Glutamatergic neuron (in vitro differentiated cells): ENCODE measurements at places on chromosomes 7 and 10. TPM values are rescaled to one million over a fixed set of nuclear protein-coding genes. Genes with fewer than 3 reads are reported as not detected.

Gene SORCS3
- total RNA-seq, result 2.0 TPM

DNA sequence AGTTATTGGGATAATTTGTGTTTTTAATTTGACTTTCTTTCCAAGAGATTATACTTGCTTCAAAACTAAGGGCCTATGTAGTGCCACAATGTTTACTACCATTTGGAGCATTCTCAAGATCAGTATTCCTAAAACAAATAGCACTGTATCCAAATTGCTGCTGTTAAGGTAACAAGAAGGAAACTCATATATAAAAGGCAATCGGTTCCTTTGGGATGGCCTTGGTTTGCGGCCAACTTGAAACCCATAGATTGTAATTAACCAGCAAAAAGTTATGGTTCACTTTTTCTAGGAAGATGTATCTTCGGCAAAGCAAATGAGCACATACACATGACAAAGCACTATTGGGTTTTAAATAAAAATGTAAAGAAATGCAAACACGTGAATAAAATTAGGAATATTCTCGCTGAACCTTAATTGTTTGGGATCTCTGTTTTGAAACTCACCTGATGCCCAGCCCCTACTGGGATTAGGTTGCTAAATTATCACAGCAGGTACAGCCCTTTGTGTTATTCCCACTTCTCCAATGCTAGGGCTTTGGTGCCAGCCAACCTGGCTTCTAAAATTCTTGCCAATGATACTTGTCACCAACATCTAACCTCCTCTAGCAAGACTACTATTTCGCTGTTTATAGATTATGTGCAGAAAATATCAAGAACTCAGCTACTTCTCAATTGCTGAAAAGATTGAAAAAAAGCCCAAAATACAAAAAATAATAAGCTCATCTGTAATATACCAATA lies 16.0 kb downstream of the CDNF start:
- DNase-seq, result no peak
- no peaks in the 10 kb centered on the region for H3K36me3 ChIP-seq
- H3K27me3 ChIP-seq, result peaks cover 2% of the 10 kb centered on the region
- H3K4me1 ChIP-seq, result peaks cover 1% of the 10 kb centered on the region
- no peak overlapping the region for H3K4me3 ChIP-seq

DNA sequence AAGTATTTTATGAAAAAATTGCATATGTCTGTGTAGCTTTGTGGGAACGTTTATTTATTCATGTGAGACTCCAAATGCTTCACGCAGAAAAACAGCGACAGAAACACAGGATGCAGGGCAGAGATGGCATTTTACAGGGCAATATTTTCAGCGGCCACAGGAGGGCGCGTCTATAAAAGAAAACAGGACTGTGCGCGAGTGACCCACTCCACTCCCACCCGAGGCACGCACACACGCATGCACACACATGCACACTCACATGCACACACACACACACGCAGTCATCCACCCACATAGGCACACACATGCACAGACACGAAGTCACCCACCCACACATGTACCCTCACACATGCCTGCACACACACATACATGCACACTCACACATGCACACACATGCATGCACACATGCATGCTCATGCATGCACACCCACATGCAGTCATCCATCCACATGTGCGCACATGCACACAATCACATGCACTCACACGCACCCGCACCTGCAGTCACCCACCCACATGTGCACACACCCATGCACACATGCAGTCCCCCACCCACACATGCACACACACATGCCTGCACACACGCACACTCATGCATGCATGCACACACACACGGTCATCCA lies 96.3 kb downstream of the DNAJB6 start:
- H3K4me1 ChIP-seq, result peaks cover 6% of the 10 kb centered on the region
- H3K4me3 ChIP-seq, result peak overlapping the region; percentile 74
- peaks cover 11% of the 10 kb centered on the region for H3K27me3 ChIP-seq
- peak overlapping the region; percentile 48 for H3K27ac ChIP-seq
- peak; percentile 70 for DNase-seq

- no peak overlapping the region for H3K27ac ChIP-seq
- no peak overlapping the region for H3K4me3 ChIP-seq
- H3K4me1 ChIP-seq, result no peaks in the 10 kb centered on the region
- H3K36me3 ChIP-seq, result no peaks in the 10 kb centered on the region
- no peak for DNase-seq
Measured at GRCh38 chr10:93313798-93314197, 168.3 kb downstream of the MYOF start.

DNA sequence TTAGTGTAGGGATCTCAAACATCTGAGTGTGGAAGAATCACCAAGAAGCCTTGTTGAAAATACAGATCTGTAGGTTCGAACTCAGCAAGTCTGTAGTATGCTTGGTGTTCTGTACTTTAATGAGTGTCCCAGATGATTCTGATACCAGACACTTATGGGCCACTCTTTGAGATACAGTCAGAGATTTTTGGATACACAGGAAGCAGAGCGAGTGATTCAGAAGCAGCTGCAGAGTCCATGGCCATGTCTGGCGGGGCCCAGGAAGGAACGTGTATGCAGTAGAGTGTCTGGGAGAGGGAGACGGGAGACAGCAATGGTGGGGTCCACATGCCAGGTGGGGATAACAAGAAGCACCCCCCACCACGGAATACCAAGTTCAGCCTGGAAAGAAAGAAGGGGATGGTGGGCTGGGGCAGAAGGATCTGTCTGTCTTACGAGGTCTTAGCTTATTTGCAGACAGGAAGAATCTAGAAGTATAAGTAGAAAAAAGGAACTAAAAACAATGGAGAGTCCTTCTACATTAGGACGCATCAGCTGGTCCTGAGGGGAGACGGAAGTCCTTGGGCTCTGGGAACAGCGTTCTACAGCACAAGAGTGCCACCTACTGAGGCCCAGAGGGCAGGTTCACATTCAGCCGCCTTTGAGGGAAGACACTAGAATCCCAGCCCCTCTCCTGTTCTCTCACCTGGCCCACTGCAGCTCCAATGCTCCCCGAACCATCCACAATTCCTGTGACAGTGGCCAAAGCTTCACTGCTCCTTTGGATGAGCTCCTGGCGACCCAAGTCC lies 55.4 kb downstream of the SLC37A3 start:
- no peaks in the 10 kb centered on the region for H3K27me3 ChIP-seq
- no peak overlapping the region for H3K4me3 ChIP-seq
- DNase-seq, result peak; percentile 47
- no peaks in the 10 kb centered on the region for H3K36me3 ChIP-seq

DNA sequence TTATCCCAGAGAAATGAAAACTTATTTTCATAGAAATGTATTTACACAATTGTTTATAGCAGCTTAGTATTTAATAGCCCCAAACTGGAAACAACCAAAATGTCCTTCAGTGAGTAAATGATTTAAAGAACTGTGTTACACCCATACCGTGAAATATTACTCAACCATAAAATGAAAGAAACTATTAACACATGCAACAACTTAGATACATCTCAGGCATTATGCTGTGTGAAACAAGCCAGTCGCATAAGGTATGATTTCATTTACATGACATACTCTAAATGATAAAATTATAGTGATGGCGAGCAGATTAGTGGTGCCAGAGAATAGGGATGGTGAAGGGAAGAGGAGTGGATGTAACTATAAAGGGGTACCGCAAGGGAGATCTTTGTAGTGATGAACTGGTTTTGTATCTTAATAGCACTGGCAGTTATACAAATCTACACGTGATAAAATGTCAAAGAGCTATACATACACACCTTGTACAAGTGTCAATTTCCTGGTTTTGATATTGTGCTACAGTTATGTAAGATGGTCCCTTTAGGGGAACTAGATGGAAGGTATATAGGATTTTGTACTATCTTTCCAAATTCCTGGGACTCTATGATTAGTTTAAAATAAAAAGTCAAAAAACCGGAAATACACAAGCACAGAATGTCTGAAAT lies 40.5 kb downstream of the MACC1 start:
- H3K4me1 ChIP-seq, result no peaks in the 10 kb centered on the region
- H3K36me3 ChIP-seq, result no peaks in the 10 kb centered on the region
- H3K27me3 ChIP-seq, result no peaks in the 10 kb centered on the region

Gene TRPV6
- total RNA-seq, result 0.27 TPM

GRCh38 chr10:24000271-24000813 lies 208.6 kb upstream of the KIAA1217 start:
- no peaks in the 10 kb centered on the region for H3K4me1 ChIP-seq
- no peak overlapping the region for H3K27ac ChIP-seq
- no peak for DNase-seq
- no peaks in the 10 kb centered on the region for H3K27me3 ChIP-seq
- no peak overlapping the region for H3K4me3 ChIP-seq
- no peaks in the 10 kb centered on the region for H3K36me3 ChIP-seq

GRCh38 chr7:36943591-36944435 lies 219.5 kb upstream of the AOAH start:
- H3K4me3 ChIP-seq, result no peak overlapping the region
- peaks cover 4% of the 10 kb centered on the region for H3K27me3 ChIP-seq
- peaks cover 29% of the 10 kb centered on the region for H3K4me1 ChIP-seq
- H3K27ac ChIP-seq, result peak overlapping the region; percentile 44
- peaks cover 15% of the 10 kb centered on the region for H3K36me3 ChIP-seq
- no peak for DNase-seq

Gene EPHB6
- total RNA-seq, result 21.4 TPM

Gene MMD2
- 0.47 TPM for total RNA-seq

- peak overlapping the region; percentile 49 for H3K4me3 ChIP-seq
- H3K36me3 ChIP-seq, result peaks cover 13% of the 10 kb centered on the region
- peaks cover 8% of the 10 kb centered on the region for H3K27me3 ChIP-seq
- H3K4me1 ChIP-seq, result peaks cover 19% of the 10 kb centered on the region
Measured at GRCh38 chr10:72069751-72070526, 18.4 kb downstream of the SPOCK2 start.

Gene ALKBH4
- 9.8 TPM for total RNA-seq

DNA sequence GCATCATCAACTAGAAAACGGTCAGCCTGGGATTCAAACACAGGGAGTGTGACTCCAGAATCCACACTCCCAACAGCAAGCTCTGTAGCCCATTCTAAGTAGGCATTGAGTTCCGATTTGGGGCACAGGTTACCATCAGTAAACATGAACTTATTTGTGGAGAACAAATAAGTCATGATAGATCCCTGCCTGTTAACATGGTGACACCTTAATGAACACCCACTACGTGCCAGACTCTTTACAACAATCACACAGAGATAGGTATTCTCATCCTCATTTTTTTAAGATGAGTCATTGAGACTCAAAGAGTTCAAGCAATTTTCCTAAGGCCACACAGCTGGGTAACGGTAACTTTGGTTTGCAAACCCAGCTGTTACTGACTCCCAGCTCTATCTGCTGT lies 91.5 kb downstream of the LYZL2 start:
- no peaks in the 10 kb centered on the region for H3K36me3 ChIP-seq
- no peak overlapping the region for H3K4me3 ChIP-seq
- no peak for DNase-seq
- H3K27me3 ChIP-seq, result no peaks in the 10 kb centered on the region
- no peak overlapping the region for H3K27ac ChIP-seq
- H3K4me1 ChIP-seq, result no peaks in the 10 kb centered on the region

DNA sequence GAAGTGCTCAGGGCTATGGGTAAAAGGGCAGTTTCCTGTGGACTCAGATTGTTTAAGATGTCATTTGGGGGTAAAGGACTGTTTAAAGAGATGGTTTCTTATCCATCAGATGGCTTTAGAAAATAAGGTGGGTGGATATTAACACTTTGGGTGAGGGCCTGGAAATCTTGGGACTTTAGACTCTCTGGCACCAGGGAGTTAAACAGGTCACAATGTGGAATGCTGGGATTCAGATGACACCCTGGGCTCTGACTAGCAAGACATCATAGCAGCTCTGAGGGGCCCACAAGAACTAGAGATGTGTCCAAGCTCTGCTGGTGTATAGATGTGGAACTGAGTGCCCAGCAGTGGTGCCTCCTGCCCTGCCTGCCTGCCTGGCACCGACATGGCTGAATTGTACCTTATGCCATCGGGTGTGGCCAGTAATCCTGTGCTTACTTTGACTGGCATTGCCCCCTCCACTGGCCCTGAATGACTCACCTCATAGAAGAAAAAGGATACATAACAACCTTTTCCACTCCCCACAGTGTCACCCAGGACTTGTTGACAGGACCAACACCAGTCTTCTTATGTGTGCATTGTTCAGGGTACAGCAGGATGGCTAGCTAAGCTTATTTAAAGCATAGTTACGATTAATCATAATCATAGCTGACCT lies 100.0 kb upstream of the PRR15 start:
- H3K4me1 ChIP-seq, result no peaks in the 10 kb centered on the region
- H3K27me3 ChIP-seq, result peaks cover 2% of the 10 kb centered on the region
- H3K27ac ChIP-seq, result no peak overlapping the region
- DNase-seq, result no peak

GRCh38 chr7:70566671-70567070 lies 565.3 kb upstream of the GALNT17 start:
- peaks cover 60% of the 10 kb centered on the region for H3K4me1 ChIP-seq
- DNase-seq, result no peak
- H3K4me3 ChIP-seq, result no peak overlapping the region
- H3K36me3 ChIP-seq, result no peaks in the 10 kb centered on the region
- H3K27ac ChIP-seq, result no peak overlapping the region
- peaks cover 4% of the 10 kb centered on the region for H3K27me3 ChIP-seq

- H3K27me3 ChIP-seq, result peaks cover 2% of the 10 kb centered on the region
- no peaks in the 10 kb centered on the region for H3K4me1 ChIP-seq
- DNase-seq, result no peak
Measured at GRCh38 chr7:119184124-119184788, 959.8 kb downstream of the ANKRD7 start.

- peaks cover 3% of the 10 kb centered on the region for H3K27me3 ChIP-seq
- H3K4me3 ChIP-seq, result no peak overlapping the region
- H3K36me3 ChIP-seq, result no peaks in the 10 kb centered on the region
- H3K4me1 ChIP-seq, result no peaks in the 10 kb centered on the region
- no peak for DNase-seq
Measured at GRCh38 chr10:131645756-131646155, 255.1 kb upstream of the PPP2R2D start.

Gene OR2A7
- total RNA-seq, result 0.22 TPM

Gene MPP7
- total RNA-seq, result 19.0 TPM
